ENCODE measurements at places on chromosomes 5 and 9. TPM values are rescaled to one million over a fixed set of nuclear protein-coding genes. Genes with fewer than 3 reads are reported as not detected.

DDX4 gene
- total RNA-seq, result not detected

INSL4 gene
- total RNA-seq, result not detected

CBY3 gene
- total RNA-seq, result not detected

ADRB2 gene
- total RNA-seq, result 6.7 TPM

HRH2 gene
- total RNA-seq, result 4.3 TPM

NUP188 gene
- total RNA-seq, result 46.4 TPM

CCDC180 gene
- 8.2 TPM for total RNA-seq

GAPVD1 gene
- total RNA-seq, result 73.3 TPM

PPP1R26 gene
- 13.9 TPM for total RNA-seq

Measured in sciatic nerve (tissue), 2 donors.